ENCODE measurements at places on chromosomes 7 and 10.

DNA sequence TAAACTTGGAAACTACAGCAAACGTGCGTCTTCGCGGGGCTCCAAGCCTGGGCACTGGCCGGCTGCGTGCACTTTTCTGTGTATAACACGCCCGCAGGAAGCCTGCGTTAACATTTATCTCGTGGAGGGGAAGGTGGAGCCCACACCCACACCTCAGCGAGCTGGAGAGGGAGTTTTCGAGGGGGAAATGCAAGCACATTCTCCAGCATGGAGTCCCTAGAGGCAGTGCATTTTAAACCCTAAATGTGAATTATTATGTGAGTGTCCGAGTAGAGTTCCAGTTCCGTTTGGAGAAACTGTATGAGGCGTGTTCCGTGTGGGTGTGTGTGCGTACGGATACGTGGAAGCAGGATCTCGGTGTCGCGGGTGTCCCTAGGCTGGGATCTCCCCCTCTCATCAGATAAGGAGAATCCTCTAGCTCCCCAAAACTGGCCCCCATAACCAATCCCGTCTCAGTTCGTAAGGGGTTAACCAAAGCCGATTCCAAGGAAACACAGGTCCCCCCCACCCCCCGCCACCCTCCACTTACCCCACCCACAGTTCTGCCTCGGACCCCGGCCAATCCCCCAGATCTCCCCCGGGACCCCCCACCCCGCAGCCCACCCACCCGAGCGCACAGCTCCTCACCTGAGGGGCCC, 403 bp downstream of the CDK6 start:
- DNase-seq = peak; percentile 40

GRCh38 chr10:110181451-110181850, 26.0 kb upstream of the MXI1 start:
- no peak for DNase-seq

DNA sequence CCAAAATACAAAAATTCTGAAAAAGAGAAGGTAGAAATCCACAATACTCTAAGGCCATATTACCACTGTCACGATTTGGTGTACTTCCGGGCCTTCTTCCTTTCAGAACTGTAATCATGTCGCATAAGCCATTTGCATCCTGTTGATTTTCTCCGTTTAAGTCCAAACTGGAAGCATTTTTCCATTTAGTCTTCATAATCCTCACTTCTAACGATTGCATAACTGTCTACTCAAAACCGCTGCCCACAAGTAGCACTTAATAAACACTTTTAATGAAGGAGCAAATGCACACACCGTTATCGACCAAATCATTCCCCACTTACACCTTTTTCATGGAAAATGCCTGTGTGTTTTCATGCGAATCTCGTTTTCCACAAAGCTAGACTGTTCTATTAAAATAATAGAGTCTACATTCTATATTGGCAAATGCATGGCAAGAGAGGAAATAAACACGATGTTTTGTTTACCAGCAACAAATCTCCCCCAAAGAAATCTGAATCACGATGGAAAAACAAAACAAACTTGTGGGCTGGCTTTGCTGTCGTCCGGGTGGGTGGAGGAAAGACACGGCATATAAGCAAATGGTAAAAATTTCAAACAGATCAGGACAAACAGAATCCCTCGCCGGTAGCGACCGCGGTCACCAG, 1.0 kb downstream of the ATE1 start:
- DNase-seq = peak; percentile 7

DNA sequence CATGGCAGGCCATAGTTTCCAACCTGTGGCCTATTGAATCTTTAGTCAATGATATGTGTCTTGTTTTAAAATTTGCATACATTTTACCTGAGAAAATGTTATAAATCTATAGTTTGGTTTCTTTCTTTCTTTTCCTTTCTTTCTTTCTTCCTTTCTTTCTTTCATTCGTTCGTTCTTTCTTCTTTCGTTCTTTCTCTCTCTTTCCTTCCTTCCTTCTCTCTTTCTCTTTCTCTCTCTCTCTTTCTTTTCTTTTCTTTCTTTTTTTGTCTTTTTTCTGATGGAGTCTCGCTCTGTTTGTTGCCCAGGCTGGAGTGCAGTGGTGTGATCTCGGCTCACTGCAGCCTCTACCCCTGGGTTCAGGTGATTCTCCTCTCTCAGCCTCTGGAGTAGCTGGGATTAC, 133.3 kb downstream of the IDE start:
- DNase-seq = no peak

DNA sequence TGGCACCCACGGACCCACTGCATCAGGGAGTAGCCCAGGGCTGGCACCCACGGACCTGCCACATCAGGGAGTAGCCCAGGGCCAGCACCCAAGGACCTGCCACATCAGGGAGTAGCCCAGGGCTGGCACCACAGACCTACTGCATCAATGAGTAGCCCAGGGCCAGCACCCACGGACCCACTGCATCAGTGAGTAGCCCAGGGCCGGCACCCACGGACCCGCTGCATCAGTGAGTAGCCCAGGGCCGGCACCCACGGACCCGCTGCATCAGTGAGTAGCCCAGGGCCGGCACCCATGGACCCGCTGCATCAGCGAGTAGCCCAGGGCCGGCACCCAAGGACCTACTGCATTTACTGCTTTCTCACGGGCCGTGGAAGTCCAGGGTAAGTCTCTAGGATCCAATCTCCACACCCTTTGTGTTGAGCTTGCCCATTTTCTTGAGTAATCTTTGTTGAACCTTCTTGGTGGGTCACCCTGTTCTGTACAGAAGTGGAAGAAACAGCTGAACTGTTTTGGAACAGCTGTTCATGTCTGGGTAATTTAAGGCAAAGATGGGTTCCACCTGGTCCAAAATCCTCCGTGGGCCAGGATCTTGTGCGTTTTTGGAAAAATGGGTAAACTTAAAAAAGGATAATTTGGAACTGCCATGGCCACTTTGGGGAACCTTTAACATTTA, 69.0 kb downstream of the VIPR2 start:
- no peak for DNase-seq

DNA sequence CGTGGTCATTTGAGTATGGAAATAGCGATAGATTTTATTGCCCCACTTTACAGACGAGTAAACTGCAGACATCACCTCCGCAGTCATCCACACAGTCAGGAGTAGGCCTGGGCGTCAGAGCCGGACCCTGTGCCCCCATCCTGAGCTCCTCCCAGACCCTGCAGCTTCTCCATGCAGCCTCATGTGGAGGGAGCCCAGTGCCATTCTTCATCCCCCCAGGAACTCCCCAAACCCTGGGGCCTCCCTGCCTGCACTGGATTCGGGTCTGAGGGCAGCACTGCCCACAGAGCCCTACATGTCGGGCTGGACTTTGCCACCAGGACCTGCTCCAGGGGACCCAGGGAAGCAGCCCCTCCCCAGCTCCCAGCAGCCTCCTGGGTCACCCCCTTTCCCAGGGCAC, 100.8 kb downstream of the MKI67 start:
- no peak for DNase-seq

DNA sequence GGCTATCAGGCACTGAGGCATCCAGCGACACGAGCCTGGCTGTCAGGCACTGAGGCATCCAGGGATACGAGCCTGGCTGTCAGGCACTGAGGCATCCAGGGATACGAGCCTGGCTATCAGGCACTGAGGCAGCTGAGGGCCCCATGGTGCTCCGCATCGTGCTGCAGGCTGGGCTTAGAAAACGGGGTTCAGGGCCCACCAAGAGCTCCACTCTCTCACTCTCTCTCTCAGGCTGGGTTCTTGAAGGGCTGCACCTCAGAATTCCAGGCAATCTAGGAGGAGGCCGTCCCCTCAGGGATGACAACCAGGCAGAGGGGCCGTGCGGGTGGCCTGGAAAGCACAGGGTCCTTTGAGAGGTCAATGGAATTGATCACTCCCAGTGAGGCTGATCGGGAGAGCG, 69.0 kb downstream of the CFAP46 start:
- DNase-seq = no peak

DNA sequence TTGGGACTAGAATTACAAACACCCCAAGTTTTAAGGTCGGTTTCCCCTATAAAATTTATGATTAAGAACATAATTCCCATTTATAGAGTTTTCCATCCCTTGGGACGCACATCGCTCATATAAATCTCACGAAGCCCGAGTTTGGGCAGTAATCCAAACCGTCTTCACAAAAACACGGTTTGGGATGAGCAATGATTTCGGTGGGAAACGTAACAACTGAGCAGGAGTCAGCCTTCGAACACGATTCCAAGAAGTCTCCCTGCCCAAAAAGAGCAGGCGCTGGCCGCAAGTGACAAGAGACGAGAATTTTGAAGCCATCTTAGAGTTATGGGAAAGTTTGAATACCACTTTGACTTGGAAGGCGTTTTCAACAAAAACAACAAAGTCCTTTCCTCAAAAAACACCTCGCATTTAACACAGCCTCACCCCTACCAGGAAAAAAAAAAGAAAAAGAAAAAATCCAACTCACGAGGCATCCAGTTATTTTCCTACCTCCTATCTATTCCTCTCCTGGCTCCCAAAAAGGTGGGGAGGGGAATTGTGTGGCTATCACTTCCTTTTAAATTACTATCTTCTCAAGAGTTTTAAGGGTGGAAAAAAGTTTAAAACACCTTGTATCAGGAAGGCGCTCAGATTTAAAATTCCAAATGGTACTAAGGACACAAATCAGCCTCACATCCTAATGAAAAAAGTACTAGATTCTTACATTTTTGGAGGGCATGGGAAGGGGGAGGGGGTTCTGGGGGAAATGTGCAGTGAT, 1.6 kb downstream of the SEPHS1 start:
- peak; percentile 82 for DNase-seq

- no peak for DNase-seq
Observed at GRCh38 chr10:88370713-88371112, 212.4 kb downstream of the RNLS start.

GRCh38 chr10:42981358-42982236, 95.3 kb upstream of the RET start:
- DNase-seq = no peak

DNA sequence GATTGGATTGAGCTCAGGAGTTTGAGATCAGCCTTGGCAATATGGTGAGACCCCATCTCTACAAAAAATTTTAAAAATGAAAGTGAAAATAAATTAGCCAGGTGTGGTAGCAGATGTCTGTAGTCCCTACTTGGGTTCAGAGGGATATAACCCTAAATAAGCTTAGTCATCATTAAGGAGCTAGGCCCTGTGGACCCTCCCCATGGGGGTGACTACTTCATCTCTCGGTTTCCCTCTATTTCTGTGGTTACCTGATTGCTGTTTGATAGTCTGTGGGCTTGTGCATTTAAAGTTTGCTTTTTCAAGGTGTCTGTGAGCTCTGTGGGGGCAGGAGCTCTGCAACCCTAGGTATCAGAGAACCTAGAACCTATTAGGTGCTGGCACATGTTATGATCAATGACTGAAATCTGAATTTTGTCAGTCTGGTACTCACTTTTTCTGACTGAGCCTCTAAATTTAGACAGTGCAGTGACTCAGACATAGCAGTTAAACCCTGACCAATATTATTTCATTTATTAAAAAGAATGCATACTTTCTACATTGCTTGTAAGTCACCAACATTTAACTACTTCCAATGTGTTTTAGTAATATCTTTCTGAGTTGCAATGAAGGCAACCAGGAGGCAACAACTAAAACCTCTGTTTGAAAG, 8.1 kb upstream of the CUZD1 start:
- peak; percentile 73 for DNase-seq

DNA sequence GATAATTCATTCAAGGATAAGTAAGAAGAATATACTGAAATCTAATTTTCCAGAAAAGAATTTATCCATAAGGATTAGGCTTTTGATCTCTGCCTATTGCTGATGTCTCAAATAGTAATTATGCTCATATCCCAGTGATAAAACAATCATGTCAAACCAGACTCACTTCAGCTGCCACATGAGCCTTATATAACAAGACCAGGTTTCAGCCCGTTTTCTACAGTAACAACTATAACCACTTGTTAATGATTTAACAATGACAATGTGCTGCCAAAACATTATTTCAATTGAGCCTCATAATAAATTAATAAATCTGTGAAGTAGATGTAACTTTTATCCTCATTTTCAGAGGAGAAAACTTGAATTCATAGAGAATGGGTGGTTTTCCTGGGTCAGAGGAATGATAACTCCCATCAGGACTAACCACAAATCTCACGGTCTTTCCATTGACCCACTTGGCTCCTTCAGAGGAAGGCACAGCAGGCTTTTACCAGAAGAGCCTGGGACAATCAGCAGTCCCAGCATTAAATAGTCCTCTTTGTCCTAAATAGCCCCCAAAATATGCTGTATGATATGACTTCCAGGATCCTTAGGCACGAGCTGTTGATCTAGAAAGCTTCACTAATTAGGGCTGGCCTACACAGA, 42.5 kb upstream of the SLIT1 start:
- DNase-seq = no peak

GRCh38 chr10:98338896-98339295, 70.9 kb upstream of the LOXL4 start:
- DNase-seq = no peak

DNA sequence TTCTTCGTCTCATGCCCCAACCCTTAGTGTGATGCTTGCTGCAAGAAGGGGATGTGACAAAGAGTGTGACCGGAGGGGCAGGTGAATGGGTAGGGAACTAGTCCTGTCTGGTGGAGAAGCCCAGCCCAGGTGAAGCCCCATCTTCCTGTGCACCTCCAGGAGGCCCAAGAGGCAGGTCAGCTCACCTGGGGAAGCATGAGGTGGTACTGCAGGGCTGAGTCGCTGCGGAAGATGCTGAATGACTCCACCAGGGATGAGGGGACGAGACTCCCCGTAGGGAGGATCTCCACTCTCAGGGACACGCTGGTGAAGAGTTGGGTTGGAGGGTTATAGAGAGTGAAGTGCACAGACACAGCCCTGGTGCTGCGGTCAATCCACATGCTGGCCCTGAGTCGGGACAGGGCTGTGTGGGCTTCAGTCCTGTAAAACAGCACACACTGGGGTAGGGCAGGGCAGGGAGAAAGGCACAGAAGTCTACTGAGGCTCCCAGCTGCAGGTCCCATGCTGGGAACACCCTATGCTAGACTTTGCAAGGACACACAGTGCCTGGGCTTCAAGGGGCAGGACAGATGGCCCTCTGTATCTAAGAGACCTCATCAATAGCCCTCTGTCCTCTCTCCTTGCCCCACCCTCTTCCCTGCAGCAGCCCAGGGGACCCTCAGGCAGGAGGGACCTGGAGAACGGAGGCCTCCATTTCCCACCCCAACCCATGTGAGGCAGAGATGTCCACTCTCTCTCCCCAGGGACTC, 136.5 kb downstream of the PKD1L1 start:
- no peak for DNase-seq

DNA sequence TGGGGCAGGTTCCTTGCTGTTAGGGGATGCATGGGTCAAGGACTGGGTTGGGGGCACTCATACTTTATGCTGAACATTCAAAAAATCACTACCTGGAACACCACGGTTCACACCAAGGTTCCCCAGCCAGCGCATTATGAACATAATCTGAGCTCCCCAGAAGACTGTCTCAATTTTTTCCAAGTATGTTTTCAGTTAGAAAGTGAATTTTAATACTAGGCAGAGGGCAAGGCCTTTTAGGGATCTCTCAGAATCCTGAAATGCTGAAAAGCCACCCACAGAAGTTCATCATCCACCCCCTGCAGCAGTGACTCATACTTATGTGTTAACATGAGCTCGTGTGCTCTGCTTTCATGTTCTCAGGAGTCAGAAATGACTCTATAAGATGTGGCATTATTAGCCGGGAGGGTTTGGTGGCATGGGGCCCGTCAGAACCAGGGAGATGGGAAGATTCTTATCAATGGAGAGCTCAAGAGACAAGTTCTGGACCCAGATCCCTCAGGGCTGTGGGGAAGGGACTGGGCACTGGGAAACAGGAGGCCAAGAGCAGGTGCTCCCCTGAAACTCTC, 185.2 kb upstream of the ITGB1 start:
- peak; percentile 91 for DNase-seq

GRCh38 chr10:114239994-114240345, 916 bp downstream of the VWA2 start:
- DNase-seq = no peak

GRCh38 chr7:18913106-18913505, 204.3 kb downstream of the TWIST1 start:
- no peak for DNase-seq

GRCh38 chr10:116465546-116465945, 37.9 kb downstream of the PNLIPRP3 start:
- no peak for DNase-seq

Measured in fibroblast of skin of back (primary cell).